ENCODE measurements at places on chromosomes 16 and 17.

- no peak for DNase-seq
Measured at GRCh38 chr17:50027881-50028735, 27.8 kb upstream of the ITGA3 start.

GRCh38 chr16:78102865-78103264 lies 3.4 kb downstream of the WWOX start:
- DNase-seq = no peak

GRCh38 chr16:68686905-68687304 lies 41.8 kb downstream of the CDH3 start:
- no peak for DNase-seq

GRCh38 chr16:20937736-20938135 lies 37.2 kb downstream of the LYRM1 start:
- DNase-seq = no peak

DNA sequence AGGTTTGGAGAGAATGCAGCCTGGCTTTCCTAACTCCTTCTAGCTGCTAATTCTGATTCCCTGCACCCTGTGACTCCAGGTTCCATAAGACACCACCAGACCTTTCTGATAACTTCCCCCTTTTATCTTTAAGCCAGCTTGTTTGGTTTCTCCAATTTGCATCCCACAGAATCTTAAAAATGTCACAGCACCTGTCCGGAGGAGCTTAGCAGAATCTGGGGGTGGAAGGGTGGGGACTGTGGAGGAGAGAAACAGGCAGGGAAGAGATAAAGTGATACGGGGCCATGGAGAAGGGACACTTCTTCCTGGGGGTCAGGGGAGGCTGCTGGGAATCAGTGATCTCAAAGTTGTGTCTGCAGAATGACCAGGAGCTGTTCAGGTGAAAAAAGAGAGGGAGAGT lies 59.4 kb downstream of the FOXL1 start:
- DNase-seq = no peak

Measured in NCI-H187 (cell line).